ENCODE measurements at places on chromosomes 4 and X.

DNA sequence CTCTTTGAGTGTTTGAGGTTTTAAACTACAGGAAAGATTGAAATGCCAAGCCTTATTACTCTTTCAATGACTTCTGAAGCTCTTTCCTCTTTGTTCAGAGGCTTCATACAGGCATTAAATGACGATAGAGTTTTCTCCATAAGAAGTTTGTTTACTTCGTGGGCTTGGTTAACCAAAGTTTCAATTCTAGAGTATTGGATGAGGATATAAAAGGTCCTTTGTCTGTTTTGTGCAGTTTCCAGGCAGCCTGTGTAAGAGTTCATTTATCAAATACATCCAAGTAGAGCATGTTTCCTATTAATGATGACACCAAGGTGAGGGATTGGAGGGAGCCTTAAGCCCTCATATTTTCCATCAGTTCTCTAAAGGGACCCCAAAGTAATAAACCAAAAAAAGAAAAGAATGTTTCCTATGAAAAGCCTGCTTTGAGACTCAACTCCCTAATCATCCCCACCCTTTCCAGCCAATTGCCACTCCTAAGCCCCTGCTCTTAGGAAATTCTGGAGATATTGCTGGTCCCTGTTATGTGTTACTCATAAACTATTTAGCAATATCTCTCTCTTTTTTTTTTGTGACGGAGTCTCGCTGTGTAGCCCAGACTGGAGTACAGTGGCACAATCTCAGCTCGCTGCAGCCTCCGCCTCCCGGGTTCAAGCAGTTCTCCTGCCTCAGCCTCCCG is 106.2 kb upstream of the IL13RA1 start:
- no peak for DNase-seq

- DNase-seq, result no peak
Observed at GRCh38 chrX:150074175-150074574, 135.9 kb upstream of the EOLA2 start.

GRCh38 chrX:135425026-135425965 is 3.6 kb downstream of the SMIM10L2A start:
- no peak for DNase-seq

DNA sequence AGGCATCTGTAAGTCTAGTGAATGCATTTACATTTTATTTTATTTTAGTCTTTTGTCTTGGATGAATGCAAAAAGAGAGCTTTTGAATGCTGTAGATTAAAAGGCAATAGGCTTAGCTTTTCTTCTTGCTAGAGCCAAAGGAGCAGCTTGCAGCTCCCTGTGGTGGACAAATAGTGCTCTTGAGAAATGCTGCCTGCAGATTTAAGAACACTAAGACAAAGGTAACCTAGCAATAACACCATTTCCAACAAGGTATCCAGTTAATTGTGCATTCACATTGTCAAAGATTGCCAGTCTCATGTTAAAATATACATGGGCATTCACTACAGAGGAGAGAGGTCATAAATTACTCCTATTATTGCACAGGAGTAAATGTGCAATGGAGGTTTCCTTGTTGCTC is 859.2 kb upstream of the PRKX start:
- no peak for DNase-seq

- peak; percentile 47 for DNase-seq
Observed at GRCh38 chrX:69222103-69223090, 57.1 kb upstream of the PJA1 start.

DNA sequence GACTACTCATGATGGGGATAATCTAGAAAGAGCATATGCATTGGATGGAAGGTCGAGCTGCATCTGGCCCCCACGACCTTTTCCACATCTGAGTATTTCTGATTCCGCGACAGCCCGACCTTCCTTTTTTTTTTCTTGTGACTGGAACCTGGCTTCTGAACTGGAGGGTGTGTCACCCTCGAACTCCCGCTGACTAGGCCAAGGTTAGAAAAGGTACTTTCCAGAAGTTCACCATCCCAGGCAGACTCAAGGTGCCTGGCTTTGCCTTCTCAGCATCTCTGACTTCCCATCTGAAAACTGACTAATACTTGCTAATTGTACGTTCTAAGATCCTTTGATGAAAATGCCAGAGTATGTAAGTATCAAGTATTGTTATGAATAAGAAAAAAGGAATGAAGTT is 49.3 kb upstream of the CD40LG start:
- no peak for DNase-seq

GRCh38 chrX:29468911-29469494 is 746.4 kb upstream of the MAGEB2 start:
- no peak for DNase-seq

- DNase-seq, result no peak
Observed at GRCh38 chrX:132181364-132181763, 37.9 kb downstream of the RAP2C start.

GRCh38 chrX:15786915-15787314 is 3.4 kb upstream of the ZRSR2 start:
- no peak for DNase-seq

Measured in stimulated activated CD4-positive, alpha-beta T cell treated with anti-CD3 and anti-CD28 coated beads, Interleukin-1b, Interleukin-23, amount 100 ng/mL, for 24 hours (primary cell).